ENCODE measurements at places on chromosomes 5 and 9.

DNA sequence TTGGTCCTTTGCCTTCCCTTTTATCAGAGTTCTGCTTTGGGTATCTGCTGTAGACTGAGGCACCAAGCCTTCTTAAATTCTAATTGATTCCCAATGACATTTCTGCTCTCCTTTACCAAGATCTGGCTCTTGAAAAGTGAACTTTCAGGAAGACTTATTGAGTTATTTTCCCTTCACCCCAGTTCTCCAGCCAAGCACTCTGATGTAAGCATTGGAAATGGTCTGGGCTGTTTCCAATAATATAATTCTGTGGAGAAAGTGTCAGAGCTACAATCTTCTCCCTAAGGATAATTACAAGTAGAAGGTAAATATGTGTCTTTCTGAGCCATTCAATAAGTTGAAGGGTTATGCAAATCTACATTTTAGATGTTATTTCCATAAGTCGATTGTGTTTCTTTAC lies 30.8 kb downstream of the BTF3 start:
- no peak for DNase-seq

- DNase-seq = no peak
Observed at GRCh38 chr5:64914396-64914795, 145.7 kb downstream of the CWC27 start.

- DNase-seq = no peak
Observed at GRCh38 chr5:67035098-67035740, 161.4 kb downstream of the CD180 start.

GRCh38 chr5:96022971-96023370 lies 61.3 kb upstream of the ELL2 start:
- DNase-seq = no peak

DNA sequence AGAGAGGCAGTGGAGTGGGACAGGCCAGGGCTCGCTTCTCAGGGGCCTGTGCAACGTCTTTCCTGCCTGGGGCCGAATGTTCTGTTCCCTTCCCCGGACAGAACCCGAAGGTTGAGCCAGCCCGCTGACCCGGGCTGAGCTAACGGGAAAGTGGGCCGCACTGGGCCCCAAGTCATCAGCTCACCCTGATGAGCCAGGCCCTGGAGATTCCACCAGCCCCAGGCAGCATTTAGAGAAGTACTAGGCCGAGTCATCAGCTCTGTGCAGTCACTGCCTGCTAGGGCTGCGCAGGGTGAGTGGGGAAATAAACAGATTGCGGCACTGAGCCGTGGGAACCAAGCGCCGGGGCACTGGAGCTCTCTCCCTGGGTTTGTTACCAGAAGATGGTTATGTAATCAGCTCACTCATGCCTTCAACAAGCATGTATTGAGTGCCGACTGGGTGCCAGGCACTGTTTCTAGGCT lies 29.1 kb upstream of the DUSP1 start:
- peak; percentile 37 for DNase-seq

DNA sequence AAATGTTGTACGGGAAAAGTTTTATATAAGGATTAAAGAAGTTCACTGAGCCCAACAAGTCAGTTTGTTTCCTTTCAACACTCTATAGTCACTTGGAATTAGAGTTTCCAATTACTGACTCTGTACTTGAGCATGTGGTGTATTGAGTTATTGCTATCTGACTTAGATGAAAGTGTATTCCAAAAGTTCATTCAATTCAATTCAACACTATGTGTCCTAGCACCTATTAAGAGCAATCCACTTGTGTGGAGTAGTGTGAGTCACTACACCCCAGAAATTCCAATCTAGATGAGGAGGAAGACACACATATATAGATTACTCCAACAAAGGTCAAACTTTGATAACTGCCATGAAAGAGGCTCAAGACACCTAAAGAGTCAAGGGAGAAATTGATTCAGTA lies 98.2 kb upstream of the SLCO6A1 start:
- no peak for DNase-seq

DNA sequence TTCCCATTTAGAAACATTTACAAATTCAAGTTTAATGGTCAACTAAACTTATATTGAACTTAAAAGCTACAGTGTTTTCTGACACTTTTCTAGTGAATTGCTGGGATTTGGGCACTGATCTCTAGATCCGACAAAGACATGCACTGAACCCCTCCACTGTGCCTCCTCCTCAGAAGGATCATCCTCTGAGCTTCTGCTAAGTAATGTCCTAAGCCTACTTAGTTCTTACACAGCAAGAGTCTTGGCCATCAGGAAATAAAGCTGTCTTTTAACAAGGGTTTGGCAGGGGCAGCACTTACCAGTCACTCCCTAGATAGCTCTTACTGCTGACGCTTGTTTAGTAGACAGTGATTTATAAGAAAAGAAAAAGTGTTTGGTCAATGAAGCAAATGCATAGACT lies 50.5 kb downstream of the FAM81B start:
- no peak for DNase-seq

- no peak for DNase-seq
Observed at GRCh38 chr9:25603106-25603505, 75.1 kb downstream of the TUSC1 start.

DNA sequence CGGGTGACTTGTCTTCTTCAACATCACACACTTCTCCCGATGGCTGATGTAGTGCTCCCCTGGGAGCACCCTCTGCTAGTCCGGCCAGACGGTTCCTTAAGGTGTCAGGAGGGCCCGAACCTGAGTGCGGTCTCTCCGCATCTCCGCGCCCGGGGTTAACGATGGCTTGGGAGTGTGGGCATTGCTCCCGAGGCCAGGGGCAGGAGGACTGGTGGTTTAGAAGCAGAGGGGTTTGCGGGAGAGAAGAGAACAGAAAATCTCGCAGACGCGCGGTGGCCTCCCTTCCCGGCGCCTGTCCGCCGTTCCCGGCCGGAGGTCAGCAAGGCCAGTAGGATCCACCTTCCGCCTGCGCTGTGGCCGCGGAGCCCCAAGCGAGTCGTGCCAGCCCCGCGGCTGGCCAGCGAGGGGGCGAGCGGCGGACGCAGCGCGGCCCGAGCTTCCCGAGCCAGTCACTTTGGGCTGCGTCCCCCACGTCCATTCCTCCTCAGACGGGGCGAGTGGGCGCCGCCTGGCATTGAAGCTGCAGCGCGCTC lies 700 bp downstream of the CDO1 start:
- DNase-seq = peak; percentile 23

DNA sequence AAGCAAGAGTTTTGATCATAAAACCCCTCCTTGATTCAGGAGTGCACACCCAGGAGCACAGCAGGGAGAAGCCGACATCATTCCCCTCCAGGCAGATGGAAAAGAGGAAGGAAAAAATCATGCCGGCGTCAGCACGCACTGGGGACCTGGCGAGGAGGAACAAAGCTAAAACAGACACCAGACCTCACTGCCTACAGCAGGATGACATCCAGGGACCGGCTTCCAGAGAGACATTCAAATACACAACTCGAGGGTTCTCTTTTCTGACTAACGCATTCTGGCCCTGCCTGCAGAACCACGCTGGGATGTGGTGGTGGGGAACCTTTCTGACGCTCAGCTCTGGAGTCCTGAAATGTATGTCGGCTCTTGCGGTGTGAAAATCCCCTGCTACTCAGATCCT lies 2.7 kb downstream of the UBAC1 start:
- no peak for DNase-seq

DNA sequence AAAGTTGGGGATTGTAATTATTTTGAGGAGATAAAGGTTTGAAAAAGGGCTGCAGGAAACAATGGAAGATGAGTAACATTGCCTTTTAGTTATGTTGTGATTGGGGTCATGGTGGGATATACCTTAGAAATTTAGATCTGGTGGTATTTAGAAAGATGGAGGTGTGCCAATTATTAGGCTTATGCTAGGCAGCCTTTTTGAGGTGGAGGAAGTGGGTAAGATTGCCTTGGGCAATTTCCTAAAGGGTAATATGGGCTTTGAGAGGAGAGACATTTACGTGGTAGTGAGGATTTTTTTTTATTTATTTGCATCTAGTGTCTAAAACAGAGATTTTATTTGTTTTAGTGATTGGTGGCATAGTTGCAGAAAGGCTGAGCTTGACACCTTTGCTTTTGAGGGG lies 10.5 kb downstream of the HSPA4 start:
- DNase-seq = no peak

DNA sequence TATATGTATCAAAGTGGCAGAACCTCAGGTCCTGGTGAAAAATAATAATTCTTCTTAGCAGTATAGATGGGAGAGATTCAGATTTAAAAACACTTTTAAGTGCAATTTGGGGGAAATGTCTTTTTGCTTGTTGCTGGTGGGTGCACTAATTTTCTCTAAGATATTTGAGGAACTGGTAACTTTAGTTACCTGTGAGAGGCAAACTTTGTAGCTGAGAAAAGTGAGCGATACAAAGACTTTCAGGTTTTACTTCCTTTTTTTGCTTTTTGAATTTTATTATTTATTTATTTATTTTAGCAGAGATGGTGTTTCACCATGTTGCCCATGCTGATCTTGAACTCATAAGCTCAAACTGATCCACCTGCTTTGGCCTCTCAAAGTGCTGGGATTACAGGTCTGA lies 303.1 kb upstream of the PTGER4 start:
- no peak for DNase-seq

- no peak for DNase-seq
Observed at GRCh38 chr9:78756813-78757510, 460.0 kb downstream of the PSAT1 start.

GRCh38 chr9:83166372-83166771 lies 103.4 kb upstream of the RASEF start:
- no peak for DNase-seq

- no peak for DNase-seq
Observed at GRCh38 chr5:112329419-112330090, 89.5 kb downstream of the EPB41L4A start.

GRCh38 chr5:53024535-53024934 lies 35.4 kb downstream of the ITGA2 start:
- DNase-seq = no peak

DNA sequence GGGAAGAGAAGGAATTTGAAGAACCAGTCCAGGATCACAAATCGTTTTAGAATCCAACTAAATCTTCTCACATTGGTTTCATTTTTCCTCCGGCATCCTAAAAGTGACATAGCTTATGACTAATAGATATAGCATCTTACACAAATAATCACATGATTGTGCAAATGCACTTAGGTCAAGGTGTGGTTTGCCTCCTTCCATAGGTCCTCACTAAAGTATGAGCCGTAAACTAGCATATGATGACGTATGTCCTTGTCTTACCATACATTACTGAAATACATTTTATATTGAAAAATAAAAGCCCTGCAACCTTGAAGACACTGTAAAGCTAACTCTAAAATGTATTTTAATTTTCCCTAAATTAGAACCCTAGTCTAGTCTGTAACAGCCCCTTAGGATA lies 362.7 kb upstream of the ADAMTS16 start:
- DNase-seq = no peak

DNA sequence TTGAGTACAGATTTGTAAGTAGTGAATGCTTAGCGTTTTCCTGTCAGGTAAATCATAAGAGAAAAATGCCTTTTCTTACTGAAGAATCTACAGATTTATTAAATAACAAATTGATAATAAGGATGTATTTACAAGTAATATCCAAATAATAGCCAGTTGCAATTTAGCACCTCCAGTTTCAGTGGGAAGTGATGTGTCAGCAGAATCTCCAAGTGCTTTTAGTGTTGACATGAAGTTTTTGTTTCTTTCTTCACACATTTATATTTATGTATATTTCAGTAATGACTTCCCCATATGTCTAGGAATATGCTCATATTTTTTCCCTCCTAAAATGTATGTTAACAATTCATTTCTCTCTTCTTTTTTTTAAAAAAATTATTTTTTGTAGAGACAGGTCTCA lies 229.9 kb upstream of the GRIN3A start:
- no peak for DNase-seq

GRCh38 chr9:133282464-133283238 lies 7.7 kb upstream of the ABO start:
- no peak for DNase-seq

DNA sequence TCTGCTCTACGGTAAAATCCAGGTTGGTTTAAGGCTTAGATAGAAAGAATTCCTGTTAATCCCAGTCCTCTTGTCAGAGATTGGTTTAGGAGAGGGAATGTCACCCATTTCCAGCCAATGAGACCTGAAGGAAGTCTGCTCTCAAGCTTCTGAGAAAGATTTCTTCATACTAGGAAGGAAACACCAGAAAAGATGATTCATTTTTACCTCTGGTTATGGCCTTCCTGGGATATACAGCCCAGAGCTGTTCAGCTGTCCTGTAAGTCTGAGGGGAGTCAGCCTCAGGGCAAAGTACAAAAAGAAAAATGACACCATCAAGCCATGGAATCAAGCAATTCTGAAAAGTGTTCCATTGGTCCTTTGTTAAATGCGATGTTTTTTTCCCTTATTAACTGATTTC lies 18.6 kb upstream of the CFAP95 start:
- DNase-seq = no peak

DNA sequence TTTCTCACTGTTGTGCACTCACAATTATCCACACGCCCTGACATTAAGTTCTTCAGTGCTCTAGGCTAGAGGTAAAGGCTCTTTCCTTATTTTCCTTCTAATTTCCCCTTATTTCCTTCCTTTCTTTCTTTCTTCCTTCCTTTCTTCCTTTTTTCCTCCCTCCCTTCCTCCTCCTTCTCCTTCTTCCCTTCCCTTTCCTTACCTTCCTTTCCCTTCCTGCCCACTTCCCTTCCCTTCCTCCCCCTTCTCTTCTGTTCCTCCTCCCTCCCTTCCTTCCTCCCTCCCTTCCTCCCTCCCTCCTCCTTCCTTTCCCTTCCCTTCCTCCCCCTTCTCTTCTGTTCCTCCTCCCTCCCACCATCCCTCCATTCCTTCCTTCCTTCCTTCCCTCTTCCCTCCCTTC lies 317.0 kb upstream of the IRX1 start:
- DNase-seq = no peak

- DNase-seq = no peak
Observed at GRCh38 chr5:143610946-143611345, 201.0 kb upstream of the HMHB1 start.

DNA sequence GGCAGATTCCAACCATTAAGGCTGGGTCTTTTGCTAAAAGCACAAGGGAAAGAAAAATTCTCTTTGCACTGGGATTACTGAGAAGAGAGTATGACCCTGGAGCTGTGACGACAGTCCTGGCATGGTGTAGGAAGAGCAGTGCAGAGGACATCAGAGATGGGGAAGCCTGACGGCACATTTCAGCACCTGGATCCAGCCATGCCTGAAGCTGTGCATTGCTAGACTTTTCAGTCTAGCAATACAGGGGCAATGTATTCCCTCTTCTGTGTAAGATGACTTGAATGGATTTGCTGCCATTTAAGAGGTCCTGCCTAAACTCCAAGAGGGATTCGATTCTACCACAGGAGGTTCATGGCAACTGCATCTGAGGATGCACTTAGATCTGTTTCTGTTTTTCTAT lies 12.3 kb upstream of the MRNIP start:
- no peak for DNase-seq

- peak; percentile 49 for DNase-seq
Observed at GRCh38 chr5:71839096-71839884, 120.2 kb downstream of the CARTPT start.

DNA sequence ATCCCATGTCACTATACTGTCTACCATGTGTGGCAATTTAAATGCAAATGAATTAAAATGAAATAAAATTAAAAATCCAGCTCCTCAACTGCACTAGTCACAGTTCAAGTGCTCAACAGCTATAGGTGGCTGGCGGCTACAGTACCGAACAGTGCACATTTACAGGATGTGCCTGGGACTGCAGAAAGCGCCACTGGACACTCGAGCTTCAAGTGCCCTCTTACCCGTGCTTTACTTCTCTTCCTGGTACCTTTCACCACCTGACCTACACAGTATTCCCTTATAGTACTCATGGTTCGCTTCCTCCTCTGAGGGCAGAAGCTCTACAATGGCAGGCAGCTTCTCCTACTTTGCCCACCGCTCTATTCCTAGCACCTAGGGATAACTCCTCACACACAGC lies 166.6 kb downstream of the FANCC start:
- DNase-seq = no peak
